Prostate gland (tissue), 2 donors: ENCODE measurements at places on chromosomes 1 and 21. TPM values are rescaled to one million over a fixed set of nuclear protein-coding genes. Genes with fewer than 3 reads are reported as not detected.
A peak's percentile ranks its signal among the peaks of the same experiment; 100 is the strongest.

- no peaks in the 10 kb centered on the region for H3K4me1 ChIP-seq
- H3K4me3 ChIP-seq: no peak overlapping the region
- H3K27ac ChIP-seq: no peak overlapping the region
- DNase-seq: no peak
Measured at GRCh38 chr1:228318823-228319241, 87.8 kb downstream of the TRIM11 start.

DNA sequence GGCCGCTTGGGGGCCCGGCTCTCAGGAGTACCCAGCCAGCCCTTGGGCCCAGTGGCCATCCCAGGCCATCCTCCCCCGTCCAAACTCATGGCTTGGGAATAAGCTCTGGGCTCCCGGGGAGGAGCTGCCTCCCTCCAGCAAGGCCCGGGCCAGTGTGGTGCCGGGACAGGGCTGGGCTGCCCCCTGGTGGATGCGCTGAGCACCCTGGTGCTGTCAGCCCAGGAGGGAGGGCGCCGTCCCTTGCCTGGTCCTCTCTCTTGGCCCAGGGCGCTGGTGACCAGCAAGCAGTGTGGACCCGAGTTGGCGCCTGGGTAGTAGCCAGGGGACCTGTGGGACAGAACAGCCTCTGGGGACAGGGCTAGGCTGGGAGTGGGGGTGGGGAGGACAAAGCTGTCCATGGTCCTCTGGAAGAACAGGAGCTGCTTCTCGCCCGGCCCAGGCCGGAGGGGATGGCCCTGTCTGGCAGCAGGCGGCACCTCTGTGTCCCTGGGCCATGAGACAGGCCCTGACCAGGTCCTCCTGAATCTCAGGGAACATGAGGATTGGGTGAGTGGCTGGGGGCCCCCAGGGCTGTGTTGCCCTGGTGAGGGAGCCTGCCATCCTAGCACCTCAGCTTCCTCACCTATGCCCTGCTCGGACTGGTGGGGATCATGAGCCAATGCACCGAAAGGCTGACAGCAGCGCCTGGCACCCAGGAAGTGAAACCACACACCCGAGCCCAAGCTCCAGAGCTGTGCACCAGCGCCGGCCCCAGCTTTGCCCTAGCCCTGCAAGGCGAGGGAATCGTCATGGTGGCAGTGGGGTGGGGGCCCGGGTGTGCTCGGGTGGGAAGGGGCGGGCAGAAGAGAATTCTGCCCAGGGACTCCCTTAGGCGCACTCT lies 9.4 kb downstream of the MORN1 start:
- no peak overlapping the region for H3K4me3 ChIP-seq
- peak; percentile 69 for DNase-seq
- no peaks in the 10 kb centered on the region for H3K27me3 ChIP-seq
- no peaks in the 10 kb centered on the region for H3K4me1 ChIP-seq
- H3K36me3 ChIP-seq: no peaks in the 10 kb centered on the region

GRCh38 chr1:68331117-68331865 lies 99.0 kb upstream of the WLS start:
- H3K36me3 ChIP-seq: no peaks in the 10 kb centered on the region
- H3K4me1 ChIP-seq: no peaks in the 10 kb centered on the region
- no peaks in the 10 kb centered on the region for H3K27me3 ChIP-seq
- no peak for DNase-seq
- no peak overlapping the region for H3K27ac ChIP-seq

- no peak for DNase-seq
- H3K27me3 ChIP-seq: no peaks in the 10 kb centered on the region
- H3K4me1 ChIP-seq: no peaks in the 10 kb centered on the region
- no peaks in the 10 kb centered on the region for H3K36me3 ChIP-seq
- no peak overlapping the region for H3K27ac ChIP-seq
- no peak overlapping the region for H3K4me3 ChIP-seq
Measured at GRCh38 chr1:171869097-171869496, 27.8 kb downstream of the DNM3 start.

- peaks cover 6% of the 10 kb centered on the region for H3K4me1 ChIP-seq
- no peaks in the 10 kb centered on the region for H3K27me3 ChIP-seq
- no peaks in the 10 kb centered on the region for H3K36me3 ChIP-seq
- DNase-seq: no peak
Measured at GRCh38 chr1:236141447-236142252, 689 bp upstream of the GPR137B start.

DNA sequence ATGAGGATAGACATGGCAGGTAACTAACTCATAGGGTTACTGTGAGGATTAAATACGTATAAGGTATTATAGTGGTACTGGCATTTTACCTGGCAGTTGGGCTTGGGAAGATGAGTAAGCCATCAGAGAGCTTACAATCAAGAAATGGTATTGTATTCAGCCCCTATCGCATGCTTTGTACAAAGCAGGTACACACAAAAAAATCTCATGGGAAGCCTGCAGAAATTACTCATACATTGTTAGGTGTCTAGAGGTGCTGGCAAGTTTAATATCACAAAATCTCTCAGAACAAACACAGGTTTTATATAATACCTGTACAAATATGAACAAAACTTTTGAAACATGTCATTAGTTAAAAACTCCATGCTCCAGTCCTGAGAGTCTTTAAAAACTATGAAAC lies 71.8 kb upstream of the CNN3 start:
- H3K36me3 ChIP-seq: no peaks in the 10 kb centered on the region
- H3K4me3 ChIP-seq: no peak overlapping the region

GRCh38 chr1:224458996-224459395 lies 24.4 kb upstream of the WDR26 start:
- no peaks in the 10 kb centered on the region for H3K36me3 ChIP-seq
- no peak overlapping the region for H3K27ac ChIP-seq
- no peak for DNase-seq
- peaks cover 12% of the 10 kb centered on the region for H3K4me1 ChIP-seq
- no peak overlapping the region for H3K4me3 ChIP-seq

DNA sequence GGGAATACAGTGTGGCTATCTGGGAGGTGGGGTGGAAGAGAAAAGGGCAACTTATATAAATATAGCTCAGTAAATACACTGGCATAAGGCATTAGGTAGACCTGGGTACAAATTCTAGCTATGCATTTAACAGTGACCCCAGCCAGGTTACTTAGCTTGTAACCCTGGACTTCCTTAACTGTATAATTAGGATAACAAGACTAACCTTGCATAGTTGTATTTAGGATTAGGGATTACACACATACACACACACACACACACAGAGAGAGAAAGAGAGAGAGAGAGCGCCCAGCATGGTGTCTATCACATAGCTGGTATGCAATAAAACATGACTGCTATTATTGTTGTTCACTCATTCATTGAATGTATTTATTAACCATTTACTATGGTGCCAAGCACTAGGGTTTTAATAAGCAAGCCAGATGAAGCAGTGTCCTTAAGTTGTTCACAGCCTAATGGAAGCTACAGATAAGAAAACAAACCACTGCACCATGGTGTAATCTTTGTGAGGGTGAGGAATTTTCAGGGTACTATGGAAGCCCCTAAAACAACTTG lies 251.4 kb downstream of the ZNF648 start:
- DNase-seq: no peak
- H3K4me3 ChIP-seq: no peak overlapping the region
- no peaks in the 10 kb centered on the region for H3K36me3 ChIP-seq
- H3K4me1 ChIP-seq: no peaks in the 10 kb centered on the region
- no peak overlapping the region for H3K27ac ChIP-seq

GRCh38 chr1:11158291-11158690 lies 30.9 kb upstream of the ANGPTL7 start:
- no peak overlapping the region for H3K4me3 ChIP-seq
- peak overlapping the region; percentile 52 for H3K27ac ChIP-seq
- no peak for DNase-seq
- no peaks in the 10 kb centered on the region for H3K36me3 ChIP-seq

GRCh38 chr1:94285031-94285654 lies 47.8 kb upstream of the ARHGAP29 start:
- no peak overlapping the region for H3K4me3 ChIP-seq
- H3K27ac ChIP-seq: no peak overlapping the region
- DNase-seq: no peak
- H3K36me3 ChIP-seq: no peaks in the 10 kb centered on the region

DNA sequence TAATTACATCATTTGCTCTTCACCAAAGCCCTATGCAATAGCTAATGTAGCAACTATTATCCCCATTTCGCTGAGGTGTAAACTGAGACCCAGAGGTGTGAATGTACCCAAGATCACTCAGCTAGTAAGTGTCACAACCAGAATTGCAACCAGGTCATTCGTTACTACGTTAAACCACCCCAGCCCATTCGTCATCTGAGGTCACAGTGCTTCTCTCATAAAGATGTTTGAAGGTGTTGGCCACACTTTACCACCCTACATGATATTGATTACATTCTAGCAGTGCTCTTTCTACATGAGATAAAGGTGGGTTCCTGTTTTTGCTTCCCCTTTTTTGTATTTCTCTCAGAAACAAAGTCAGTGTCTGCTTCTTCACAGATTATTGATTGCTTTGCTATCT lies 195.3 kb downstream of the ZBTB18 start:
- no peak overlapping the region for H3K27ac ChIP-seq
- no peaks in the 10 kb centered on the region for H3K36me3 ChIP-seq
- no peak overlapping the region for H3K4me3 ChIP-seq

DNA sequence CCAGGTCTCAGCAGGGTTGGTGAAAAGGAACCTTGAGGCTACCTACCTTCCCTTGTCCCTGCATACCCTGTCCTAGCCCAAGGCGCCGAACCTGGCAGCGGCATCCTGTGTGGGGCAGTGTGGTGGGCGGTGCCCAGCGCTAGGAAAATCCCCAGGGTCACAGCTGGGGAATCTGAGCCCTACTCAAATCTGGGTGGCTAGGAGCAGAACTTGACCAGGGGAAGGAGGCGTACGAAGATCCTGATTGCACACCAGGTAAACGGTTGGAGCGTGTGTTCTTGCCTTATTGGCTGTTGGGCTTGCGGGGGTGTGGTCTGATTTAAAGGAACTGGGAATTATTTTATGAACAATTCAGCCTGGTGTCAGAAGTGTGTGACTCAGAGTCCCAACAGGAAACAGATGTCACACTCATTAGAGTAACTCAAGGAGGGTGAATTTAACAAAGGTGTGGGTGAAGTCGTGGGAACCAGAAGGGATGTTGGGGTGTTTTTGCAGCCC lies 118.6 kb downstream of the LRIG2 start:
- H3K27me3 ChIP-seq: no peaks in the 10 kb centered on the region
- no peaks in the 10 kb centered on the region for H3K36me3 ChIP-seq
- no peak overlapping the region for H3K4me3 ChIP-seq

DNA sequence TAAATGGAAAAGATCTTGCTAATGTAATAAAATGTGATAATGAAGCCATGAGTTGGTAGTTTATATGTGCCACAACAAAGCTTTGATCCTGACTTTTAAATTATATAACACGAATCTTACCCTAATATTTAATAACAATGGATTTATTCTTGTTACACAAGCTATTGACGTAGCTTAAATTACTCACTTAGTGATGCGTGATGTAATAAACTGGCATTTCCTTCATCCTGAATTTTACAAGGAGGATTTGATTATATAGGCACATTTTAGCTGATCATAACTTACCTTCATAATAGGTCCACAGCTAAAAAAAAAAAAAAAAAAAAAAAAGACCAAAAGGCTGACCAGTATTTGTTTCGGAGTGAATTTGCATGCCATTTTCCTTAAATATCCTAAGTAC lies 76.2 kb upstream of the IVNS1ABP start:
- H3K27me3 ChIP-seq: no peaks in the 10 kb centered on the region
- no peaks in the 10 kb centered on the region for H3K36me3 ChIP-seq
- DNase-seq: no peak
- H3K4me3 ChIP-seq: no peak overlapping the region

DNA sequence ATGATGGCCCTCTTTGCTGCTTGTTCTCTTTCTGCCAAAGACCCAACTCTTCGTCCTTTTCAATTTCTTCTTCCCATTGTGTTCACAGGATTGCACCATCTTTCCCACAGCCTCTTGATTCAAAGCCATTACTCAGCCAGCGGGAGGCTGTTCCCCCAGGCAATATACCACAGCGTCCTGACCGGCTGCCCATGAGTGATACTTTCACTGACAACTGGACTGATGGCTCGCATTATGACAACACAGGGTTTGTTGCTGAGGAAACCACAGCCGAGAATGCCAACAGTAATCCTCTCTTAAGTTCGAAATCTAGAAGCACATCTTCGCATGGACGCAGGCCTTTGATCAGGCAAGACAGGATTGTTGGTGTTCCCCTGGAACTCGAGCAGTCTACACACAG lies 167.4 kb downstream of the LRRC40 start:
- no peaks in the 10 kb centered on the region for H3K4me1 ChIP-seq
- H3K27ac ChIP-seq: no peak overlapping the region
- H3K27me3 ChIP-seq: no peaks in the 10 kb centered on the region

FAM72A gene
- 0.27 TPM for total RNA-seq

LRRC41 gene
- 97.2 TPM for total RNA-seq

IFI44 gene
- 23.9 TPM for total RNA-seq

OR2M3 gene
- total RNA-seq: 0.06 TPM

SPATA46 gene
- total RNA-seq: not detected

EDN2 gene
- 2.6 TPM for total RNA-seq

ALPL gene
- 6.3 TPM for total RNA-seq

ABCG1 gene
- 22.7 TPM for total RNA-seq

KCNC4 gene
- 23.9 TPM for total RNA-seq

LHX8 gene
- 0.74 TPM for total RNA-seq

FHAD1 gene
- total RNA-seq: 6.5 TPM

PTPRC gene
- 8.9 TPM for total RNA-seq
